ENCODE measurements at places on chromosomes 16 and 17.

- DNase-seq, result no peak
Measured at GRCh38 chr16:56470666-56471065, 19.3 kb downstream of the OGFOD1 start.

- DNase-seq, result no peak
Measured at GRCh38 chr17:51036084-51036483, 84.6 kb downstream of the SPAG9 start.

DNA sequence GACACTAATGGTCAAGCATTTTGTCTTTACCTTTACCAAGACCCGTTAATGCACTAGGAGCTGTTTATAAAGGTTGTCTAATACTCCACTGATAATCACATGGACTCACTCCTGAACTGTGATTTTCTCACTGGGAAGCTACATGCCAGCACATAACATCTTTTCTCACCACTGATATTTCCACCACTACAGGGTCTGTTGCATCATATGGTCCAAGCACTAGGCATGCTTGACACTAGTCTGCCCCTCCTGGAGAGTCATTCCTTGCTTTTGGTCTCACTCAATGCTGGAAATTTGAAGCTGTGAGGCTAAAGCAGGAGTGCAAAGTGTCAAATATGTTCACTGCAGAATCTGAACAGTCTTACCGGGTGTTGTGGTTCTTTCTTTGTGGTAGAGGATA is 1576.8 kb downstream of the CDH8 start:
- no peak for DNase-seq

DNA sequence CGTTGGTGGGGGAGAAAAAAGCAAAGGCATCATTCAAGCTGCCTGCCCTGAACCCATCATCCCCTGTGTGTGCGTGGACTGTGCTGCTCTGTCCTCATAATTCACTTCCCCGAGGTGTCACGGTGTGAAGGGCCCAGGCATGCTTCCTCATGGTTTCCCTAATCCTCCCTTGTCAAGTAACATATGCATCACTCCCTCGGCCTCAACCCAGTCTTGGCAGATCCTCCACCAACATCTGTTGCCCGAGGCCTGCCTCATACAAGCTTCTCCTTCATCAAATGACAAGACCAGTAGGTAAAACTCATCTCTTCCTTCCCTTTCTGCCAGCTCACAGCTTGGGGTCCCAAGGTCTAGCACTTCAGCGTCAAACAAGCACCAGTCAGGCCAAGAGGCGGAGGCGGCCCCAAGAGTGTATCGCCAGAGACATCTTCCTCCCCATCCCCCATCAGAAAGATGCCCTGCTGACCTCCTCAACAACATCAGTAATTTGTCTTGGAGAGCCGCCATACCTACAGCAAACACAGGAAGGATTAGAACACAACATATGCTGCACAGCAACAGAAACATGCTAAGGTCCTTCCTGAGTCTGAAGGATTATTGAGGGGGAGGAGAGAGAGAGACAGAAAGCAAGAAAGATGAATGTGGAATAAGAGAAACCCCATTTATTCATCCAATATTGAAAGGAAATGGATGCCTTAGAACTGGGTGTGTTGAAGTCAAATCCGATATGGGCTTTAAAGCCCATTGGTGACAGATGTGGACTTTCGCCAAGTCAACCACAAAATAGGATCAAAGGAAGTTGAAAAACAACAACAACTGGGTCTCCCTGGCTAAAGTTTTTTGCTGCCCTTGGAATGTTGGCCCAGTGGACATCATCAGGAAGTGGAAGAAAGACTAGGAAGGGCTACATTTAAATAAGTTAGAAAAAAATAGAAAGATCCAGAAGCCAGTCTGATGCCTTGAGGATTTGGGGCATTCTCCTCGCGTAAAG is 38.4 kb downstream of the SOX9 start:
- no peak for DNase-seq

- DNase-seq, result no peak
Measured at GRCh38 chr17:76513306-76513692, 12.1 kb upstream of the RHBDF2 start.

DNA sequence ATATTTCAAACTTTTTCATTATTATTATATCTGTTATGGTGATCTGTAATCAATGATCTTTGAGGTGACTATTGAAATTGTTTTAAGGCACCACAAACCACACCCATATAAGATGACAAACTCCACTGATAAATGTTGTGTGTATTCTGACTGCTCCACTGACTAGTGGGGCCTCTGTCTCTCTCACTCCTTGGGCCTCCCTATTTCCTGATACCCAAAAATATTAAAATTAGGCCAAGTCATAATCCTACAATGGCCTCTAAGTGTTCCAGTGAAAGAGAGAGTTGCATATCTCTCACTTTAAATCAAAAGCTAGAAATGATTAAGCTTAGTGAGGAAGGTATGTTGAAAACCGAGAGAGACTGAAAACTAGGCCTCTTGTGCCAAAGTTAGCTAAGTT is 23.4 kb downstream of the CYLD start:
- DNase-seq, result no peak

DNA sequence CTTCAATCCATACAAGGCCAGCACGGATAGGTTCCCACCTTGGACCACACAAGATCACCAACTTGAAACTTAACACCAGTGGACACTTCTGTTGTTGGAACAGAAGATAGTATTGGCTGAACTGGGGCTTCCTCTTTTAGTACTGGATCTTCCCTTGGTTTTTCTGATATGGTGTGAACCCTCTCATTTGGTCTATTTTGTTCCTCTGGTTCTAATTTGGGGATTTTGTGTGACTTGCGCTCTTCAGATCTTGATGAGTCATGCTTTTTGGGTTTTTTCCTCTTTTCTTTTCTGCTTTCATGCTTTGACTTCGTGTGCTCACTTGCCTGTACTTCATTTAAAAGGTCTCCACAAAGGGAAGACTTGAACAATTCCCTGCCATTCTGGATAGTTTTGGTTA is 39.0 kb downstream of the SOST start:
- no peak for DNase-seq

DNA sequence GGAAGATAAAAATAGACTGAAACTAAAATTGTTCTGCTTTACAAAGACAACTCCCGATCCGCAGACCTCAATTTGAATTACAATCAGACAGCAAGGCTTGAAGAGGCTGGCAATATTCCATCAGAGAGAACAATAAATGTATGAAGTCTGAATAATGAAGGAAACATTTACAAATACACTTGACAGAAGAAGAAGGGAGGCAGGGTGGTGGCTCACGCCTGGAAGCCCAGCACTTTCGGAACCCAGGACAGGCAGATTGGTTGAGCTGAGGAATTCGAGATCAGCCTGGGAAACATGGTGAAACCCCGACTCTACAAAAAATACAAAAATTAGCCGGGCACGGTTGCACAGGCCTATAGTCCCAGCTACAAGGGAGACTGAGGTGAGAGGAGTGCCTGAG is 14.6 kb downstream of the ODF4 start:
- no peak for DNase-seq
